Stimulated activated CD8-positive, alpha-beta memory T cell treated with anti-CD3 and anti-CD28 coated beads, Interleukin-4, amount 100 ng/mL, for 24 hours (primary cell): ENCODE measurements at places on chromosomes 13 and 19.

DNA sequence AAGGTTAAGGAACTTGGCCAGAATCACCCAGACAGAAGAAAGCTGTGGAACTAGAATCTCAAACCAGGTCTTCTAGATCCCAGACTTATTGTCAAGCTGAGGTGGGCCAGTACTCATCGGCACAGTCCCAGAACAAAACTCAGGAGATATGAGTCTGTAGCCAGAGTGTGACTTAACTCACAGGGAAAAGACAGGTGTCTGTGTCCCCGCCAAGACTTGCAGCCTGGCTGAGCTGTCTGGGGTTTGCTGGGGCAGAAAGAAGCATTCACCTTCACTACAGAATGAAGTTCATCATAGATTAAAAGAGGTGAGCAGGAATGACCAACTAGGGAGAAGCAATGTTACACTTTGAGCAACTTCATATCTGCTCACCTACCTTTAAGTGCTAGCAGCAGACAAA, 257.2 kb downstream of the FOXO1 start:
- no peak for DNase-seq

- no peak for DNase-seq
These were observed 11.2 kb downstream of the EGLN2 start for GRCh38 chr19:40810160-40810559.

- no peak for DNase-seq
These were observed 7.8 kb upstream of the TINCR start for GRCh38 chr19:5575590-5575989.

GRCh38 chr13:27923794-27924528, 4.2 kb downstream of the PDX1 start:
- no peak for DNase-seq

GRCh38 chr13:99959540-99960230, 11.9 kb downstream of the ZIC5 start:
- DNase-seq, result no peak

GRCh38 chr13:23161481-23161825, 19.3 kb upstream of the SGCG start:
- no peak for DNase-seq

DNA sequence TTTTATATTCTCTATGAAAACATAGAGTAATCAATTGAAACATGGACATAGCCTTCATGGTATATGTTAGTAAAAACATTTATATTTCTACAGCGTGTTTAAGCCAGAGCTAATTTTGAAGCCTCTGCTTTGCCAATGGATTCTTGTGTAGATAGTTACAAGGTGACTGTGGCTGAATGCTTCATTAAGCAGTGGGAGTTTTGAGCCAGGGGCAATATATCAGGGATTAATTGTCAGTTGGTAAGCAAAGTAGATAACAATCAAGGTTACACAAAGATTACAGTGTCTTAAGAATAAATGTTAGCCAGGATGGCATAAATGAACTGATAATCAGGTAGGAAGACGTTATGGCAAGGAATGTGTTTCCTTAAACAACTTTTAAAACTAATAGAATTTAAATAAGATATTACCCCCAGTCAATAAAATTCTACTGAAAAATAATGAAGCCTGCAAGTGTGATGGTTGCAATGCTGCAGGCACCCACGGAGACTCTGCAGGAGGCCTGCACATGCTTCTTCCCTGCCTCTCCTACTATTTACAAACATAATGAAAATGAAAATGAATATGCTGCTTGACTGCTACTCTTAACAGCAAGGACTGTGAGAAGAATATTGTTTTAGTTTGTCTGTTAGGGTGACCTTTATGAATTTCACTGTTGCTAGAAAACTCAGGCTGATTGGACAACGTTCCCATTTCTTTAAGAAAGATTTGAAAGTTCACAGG, 588.5 kb downstream of the GPC5 start:
- no peak for DNase-seq

- peak; percentile 37 for DNase-seq
These were observed 148.4 kb downstream of the AKAP11 start for GRCh38 chr13:42420304-42420703.

DNA sequence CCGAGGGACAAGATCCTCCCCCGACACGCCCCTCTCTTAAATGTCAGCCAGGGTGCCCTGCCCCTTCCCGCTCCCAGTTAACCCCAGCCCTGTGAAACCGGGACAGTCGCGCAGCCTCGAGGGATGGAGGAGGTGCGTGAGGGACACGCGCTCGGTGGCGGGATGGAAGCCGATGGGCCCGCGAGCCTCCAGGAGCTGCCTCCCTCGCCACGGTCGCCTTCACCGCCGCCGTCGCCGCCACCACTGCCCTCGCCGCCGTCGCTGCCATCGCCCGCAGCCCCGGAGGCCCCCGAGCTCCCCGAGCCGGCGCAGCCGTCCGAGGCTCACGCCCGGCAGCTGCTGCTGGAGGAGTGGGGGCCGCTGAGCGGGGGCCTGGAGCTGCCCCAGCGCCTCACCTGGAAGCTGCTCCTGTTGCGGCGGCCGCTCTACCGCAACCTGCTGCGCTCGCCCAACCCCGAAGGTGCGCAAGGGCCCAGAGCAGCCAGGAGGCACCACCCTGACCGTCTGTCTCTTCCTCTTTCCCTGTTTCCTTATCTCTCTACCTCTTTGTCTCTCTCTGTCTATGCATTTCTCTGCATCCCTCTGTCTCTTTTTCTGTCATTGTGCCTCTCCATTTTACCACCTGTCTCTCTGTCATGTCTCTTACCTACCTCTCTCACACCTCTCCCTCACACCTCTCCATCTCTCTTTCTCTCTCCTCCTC, at the start of gene NCCRP1:
NCCRP1 (plus strand) TSS at position 105 of the 703 bp plus-strand sequence; CDS start at position 124, 19 bp downstream.
- no peak for DNase-seq

DNA sequence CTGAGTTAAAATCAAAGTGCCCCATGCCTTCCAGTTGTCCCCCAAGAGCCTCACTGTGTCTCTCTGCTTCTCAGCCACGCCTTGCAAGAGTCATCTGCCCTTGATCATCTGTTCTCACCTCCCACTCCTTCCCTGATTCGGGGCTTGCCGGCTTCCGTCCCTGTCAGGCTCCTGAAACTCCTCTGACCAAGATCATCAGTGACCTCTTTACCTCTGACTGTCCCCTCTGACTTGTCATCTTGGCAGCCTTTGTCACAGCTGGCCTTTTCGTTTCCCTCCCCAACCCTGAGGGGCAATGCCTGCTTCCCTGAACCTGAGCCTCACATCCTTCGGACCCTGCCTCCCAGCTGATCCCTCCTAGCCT, 66.3 kb downstream of the MAP4K1 start:
- peak; percentile 43 for DNase-seq

- no peak for DNase-seq
These were observed 7.4 kb upstream of the DHX34 start for GRCh38 chr19:47341734-47342133.

DNA sequence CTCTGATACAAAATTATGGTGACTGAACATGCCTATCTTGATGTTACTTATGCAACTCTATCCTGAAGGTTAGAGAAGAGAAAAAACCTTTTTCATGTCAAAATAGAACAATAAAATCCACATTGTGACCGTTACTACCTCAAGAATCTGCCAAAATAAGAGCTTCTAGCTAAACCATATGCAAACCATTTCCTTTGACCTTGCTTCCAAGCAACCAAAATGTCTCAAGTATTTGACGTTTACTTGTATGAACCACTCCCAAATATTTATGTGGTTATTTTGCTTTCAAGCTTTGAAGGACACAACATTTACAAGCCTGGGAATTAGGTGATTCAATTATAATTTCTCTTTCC, 13.9 kb downstream of the FOXO1 start:
- DNase-seq, result no peak

- DNase-seq, result no peak
These were observed 217.5 kb downstream of the ABCC4 start for GRCh38 chr13:95083758-95084157.

DNA sequence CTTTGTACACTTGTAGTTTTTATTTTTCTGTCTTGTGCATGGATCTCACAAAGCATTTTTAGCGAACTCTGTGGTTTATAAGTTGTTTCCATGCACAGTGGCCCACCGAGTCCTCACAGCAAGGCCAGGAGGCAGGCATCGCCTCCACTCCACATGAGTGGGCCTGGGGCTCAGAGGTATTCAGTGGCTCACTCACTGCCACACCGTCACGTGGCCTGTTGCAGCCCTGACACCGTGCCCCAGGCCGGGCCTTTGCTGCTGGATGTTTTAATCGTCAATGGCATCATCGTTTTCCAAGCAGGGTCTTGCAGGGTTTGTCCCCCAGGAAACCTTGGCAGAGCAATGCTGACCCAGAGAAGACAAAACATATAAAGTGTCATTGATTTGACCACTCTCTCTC, 59.8 kb downstream of the SPACA7 start:
- no peak for DNase-seq

GRCh38 chr13:45828256-45828968, 23.1 kb downstream of the SIAH3 start:
- no peak for DNase-seq

- no peak for DNase-seq
These were observed 172.6 kb upstream of the ATXN8OS start for GRCh38 chr13:69935043-69935442.

DNA sequence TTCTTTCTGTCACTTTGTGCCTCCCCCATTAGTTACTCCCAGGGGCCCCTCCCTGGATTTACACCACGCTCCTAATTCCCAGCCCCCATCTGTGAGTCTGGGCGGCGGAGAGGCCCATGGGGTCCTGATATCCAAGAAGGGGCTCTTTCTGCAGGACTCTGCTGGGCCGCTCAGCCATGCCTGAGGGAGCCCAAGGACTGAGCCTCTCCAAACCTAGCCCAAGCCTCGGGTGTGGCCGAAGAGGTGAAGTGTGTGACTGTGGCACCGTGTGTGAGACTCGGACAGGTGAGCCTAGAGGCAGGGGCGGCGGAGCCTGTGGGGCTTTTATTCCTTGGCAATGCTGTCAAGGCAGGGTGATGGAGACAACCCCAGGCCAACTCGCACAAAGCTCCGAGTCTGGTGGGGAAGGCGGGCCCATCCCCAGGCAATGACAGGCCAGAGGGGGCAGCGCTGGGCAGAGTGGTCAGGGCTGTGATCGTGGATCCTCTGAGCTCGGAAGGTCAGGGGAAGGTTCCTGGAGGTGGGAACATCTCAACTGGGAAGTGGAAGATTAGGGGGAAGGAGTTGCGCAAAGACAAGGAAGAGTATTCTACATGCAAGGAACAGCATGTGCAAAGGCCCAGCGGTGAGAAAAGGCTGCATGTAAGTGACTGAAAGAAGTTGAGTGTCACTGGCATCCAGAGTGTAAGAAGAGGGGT, 1.6 kb downstream of the PLEKHG2 start:
- DNase-seq, result no peak

DNA sequence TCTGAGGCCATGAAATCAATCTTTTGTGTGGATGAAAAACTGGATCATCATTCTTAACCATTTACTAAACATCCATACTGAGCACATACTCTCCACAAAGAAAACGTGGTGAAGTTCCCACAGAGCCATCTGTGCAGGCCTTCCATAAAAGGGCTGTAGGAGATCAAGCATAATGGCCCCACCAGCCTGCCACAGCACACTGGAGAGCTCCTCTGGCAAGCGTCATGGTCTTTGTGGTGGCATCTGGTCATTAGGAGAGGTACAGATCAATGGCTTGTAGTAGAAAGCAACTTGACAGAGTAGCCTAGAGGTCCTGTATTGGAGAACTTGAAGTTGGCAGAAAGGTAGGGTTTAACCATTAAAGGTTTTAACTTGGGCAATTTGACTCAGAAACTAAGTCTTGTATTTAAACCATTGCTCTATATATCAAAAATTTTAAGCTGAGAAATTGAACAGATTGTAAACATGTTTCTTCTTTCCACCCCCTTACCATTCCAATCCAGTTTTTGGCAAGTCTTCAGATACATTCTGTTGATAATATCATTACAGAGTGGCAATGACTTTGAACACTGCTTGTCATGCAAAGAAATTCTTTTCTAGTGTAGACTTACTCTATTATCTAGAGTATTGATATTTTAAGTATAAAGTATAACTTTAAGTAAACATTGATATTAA, 128.3 kb downstream of the LMO7 start:
- DNase-seq, result no peak

GRCh38 chr19:13633109-13633508, 126.8 kb upstream of the CACNA1A start:
- DNase-seq, result no peak

- DNase-seq, result no peak
These were observed 628 bp upstream of the ZNF813 start for GRCh38 chr19:53466726-53467484.

GRCh38 chr19:45468803-45469131, 971 bp downstream of the FOSB start:
- no peak for DNase-seq

- no peak for DNase-seq
These were observed 15.5 kb downstream of the SMARCA4 start for GRCh38 chr19:10976131-10976892.

DNA sequence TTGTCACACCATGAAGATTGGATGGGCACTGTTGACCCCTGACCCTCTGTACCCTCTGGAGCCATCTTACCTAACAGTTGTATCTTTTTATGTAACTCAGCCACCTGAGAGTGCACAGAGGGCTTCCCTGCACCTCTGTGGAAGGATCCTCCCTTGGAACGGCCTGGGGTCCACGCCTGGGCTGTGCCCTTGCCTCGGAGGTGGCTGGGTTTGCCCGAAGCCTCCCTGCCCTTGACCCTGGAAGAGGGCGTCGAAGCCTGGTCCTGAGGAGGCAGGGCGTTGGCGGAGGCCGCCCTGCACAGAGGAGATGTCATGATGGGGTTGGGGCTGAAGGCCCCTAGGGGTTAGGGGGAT, 241 bp downstream of the ODAD3 start:
- no peak for DNase-seq

GRCh38 chr19:54282686-54283470, 2.0 kb upstream of the LILRB2 start:
- DNase-seq, result no peak

GRCh38 chr19:18449552-18449951, 11.6 kb upstream of the ISYNA1 start:
- no peak for DNase-seq

GRCh38 chr13:42400188-42400833, 128.4 kb downstream of the AKAP11 start:
- DNase-seq, result no peak

DNA sequence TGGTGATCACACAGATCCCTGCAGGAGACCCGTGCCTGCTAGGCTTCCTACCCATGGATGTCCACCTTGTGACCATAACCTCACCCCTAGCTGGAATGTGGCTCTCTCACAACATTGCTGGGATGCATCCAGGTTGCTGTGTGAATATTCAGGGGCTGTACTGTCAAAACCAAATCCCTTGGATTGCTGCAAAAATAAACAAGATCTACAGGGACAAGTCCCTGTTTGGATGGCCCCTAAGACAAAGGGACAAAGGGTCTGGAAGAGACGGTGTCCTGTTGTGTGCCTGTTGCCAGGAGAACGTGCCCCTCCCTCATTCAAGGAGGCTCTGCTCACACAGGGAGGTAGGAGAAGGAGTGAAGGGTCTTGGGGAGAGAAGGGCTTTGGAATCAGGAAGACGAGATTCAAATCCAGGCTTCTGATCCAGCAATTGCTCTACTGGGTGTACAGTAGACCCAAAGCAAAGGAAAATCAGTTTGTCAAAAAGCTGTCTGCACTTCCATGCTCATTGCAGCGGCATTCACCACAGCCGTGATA, 89.2 kb upstream of the WASF3 start:
- DNase-seq, result no peak

GRCh38 chr19:44657211-44657921, 13.7 kb downstream of the PVR start:
- peak; percentile 55 for DNase-seq
